Adrenal gland (tissue), 19 donors: ENCODE measurements at places on chromosomes 4 and X. TPM values are rescaled to one million over a fixed set of nuclear protein-coding genes. Genes with fewer than 3 reads are reported as not detected.

TMPRSS11D gene
- polyA plus RNA-seq: not detected

YTHDC1 gene
- 29.4 TPM for polyA plus RNA-seq

DNA sequence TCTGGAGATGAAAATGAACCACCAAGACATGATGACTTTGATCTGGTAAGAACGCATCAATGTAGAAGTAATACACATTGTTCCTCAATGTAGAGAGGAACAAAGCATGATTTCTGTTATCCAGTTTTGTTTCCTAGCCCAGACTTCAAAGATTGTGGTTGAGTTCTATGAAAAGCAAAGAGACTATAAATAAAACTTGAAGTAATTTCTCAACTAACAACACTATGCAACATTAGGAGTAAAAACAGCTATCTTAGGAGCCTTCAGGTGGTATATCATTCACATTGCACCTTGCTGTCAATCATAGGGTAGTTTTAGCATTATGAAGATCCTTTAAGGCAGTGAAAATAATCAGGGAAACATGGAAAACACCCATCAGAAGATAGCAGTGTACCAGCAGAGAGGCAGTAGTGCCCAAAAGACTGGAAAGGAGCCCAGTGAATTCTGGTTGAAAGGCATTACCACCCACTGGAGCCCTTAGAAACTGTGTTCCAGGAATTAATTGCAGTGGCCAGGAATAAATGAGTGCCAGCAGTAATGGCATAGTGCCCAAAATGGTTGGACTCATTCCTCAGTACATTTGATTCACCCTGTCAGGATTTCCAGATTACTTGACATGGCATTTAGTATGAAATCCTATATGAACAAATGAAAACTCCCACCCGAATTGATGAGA lies 300.7 kb upstream of the CXXC4 start:
- no peak for DNase-seq

DNA sequence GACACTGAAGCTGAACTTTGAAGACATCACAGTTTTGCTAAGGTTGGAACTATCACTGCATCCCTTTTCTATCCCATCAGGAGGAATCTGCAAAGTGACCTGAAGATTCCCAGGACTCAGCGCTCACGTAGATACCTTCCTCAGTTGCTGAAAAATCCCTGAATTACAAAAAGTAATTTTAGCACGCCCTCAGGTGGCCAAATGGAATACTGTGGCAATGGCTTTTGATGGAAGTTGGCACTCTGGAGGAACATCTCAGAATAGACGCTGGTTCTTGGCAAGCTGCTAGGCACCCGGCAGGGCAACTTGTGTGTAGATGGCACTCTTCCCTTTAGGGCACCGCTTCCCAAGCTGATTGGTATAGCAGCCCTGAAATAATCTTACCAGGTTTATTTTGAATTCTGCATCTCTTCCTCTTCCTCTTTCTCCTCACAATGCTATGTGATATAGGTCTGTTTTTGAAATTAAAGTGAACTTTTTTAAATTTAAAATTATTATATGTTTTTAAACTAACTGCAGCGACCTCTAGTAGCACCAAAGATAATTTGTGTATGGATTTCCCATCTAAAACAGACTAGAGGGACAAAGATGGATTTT lies 16.3 kb upstream of the ESX1 start:
- DNase-seq: peak; percentile 52

GRCh38 chr4:77635246-77635645 lies 29.6 kb downstream of the CXCL13 start:
- no peak for DNase-seq

- DNase-seq: no peak
Observed at GRCh38 chr4:74555231-74555630, 110.3 kb downstream of the AREG start.

DNA sequence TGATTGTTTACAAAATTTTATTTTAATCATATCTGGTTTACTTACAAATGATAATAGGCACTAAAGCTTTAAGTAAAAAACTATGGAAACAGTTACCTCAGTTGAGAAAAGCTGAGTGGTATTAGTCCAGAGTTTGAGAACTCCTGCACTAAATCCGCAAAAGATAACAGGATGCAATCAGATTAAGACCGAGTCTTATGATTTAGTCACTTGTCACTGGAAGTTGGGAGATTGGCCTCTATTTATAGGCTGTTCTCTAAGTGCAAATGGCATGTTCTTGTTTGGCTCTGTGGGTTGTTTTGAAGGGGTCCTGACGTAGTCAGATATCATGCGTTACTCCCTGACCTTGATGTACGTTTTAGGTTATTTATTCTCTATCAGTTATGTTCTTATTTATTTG lies 6.3 kb downstream of the GPAT3 start:
- no peak for DNase-seq

GRCh38 chr4:77123411-77123810 lies 33.6 kb upstream of the CCNG2 start:
- no peak for DNase-seq

DNA sequence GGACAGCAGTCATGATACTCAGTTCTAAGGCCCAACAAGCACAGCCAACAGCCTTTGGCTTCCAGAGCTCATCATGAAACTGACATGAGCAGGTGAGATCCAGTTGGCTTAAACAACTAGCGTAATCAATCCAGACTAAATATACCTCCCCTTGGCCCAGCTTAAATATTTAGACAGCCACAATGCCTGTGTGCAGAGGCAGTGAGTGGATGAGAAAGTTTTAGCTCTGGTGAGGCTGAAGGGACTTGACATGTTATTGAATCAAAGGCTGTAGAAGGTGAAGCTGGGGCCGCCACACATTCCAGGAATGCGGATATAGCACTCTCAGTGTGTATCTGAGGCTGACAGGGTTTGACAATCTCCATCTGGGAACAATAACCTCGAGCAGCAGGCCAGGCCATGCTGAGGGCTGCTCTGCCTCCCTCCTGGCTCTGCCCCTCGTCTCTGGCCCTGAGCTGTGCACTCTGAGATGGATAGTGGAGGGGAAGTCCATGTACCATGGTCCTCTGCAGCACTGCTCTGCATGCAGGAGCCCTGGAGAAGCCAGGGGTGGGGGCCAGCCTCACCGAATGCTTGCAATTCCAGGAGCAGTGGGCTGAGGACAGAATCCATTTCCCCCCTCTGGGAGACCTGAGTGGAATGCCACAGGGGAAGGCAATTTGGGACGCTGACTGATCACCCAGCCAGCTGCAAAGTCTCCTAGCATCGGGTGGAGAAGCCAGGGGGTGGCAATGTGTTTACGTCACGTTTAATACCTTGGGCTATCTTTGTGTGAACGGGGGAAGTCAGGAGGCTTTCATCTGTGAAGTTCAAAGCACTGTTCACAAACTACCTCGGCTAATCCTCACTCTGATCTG lies 37.3 kb upstream of the RASL11B start:
- DNase-seq: no peak
